Cerebellar nuclear complex (tissue), 1 donor: ENCODE measurements at places on chromosomes 4 and X.

DNA sequence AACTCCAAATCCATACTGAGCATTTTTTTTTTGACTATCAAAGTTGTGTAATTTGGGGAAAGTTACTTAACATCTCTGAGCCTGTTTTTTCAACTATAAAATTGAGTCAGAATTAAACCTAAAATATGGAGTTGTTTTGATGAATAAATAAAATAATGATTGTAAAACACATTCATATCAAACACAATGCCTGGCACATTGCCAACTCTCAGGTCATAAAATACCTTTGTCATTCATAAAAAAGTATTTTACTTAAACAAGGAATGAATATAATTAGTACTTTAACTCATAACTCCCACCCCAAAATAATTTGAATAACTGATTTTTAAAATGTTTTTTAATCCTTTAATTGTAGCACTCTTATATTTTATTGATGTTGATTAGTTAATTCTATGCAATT is 3.8 kb upstream of the GPR174 start:
- no peak for DNase-seq

GRCh38 chr4:90889171-90889570 is 762.0 kb downstream of the CCSER1 start:
- DNase-seq, result no peak

GRCh38 chrX:69123481-69123880 is 41.8 kb downstream of the PJA1 start:
- DNase-seq, result no peak

- DNase-seq, result no peak
Observed at GRCh38 chr4:187276736-187277408, 553.2 kb upstream of the FAT1 start.

GRCh38 chr4:183798301-183799253 is 106.5 kb upstream of the STOX2 start:
- DNase-seq, result no peak

DNA sequence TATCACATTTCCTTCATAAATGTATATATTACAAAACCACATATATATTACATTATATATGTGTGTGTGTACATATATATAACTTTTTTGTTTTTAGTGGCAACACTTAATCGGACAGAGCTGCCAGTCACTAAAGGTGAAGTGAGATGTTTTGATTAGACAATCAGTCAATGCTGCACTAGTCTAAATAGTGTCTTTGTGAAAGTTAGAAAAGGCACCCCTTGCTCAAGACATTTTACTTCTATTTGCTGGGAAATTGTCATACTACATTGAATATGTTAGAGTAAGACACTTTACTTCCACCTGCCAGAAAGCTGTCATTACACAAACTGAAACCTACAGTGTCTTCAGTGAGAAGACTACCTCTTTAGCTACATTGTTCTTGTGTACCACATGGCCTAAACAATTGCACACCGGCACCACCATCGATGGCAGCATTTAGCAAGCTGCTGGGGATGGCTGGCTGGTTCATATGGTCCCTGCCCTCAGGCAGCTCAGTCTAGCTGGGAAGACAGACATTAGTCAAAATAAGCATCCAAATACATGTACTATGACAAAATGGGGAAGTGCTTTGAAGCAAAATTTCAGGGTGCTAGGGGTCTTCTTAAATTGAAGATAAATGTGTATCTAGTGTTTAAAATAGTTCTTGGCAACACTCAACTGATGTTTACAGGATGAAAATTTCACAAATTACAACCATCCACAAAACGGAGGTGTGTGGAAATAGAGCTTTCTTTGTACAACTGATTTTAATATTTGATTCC is 148.1 kb upstream of the GATB start:
- no peak for DNase-seq

DNA sequence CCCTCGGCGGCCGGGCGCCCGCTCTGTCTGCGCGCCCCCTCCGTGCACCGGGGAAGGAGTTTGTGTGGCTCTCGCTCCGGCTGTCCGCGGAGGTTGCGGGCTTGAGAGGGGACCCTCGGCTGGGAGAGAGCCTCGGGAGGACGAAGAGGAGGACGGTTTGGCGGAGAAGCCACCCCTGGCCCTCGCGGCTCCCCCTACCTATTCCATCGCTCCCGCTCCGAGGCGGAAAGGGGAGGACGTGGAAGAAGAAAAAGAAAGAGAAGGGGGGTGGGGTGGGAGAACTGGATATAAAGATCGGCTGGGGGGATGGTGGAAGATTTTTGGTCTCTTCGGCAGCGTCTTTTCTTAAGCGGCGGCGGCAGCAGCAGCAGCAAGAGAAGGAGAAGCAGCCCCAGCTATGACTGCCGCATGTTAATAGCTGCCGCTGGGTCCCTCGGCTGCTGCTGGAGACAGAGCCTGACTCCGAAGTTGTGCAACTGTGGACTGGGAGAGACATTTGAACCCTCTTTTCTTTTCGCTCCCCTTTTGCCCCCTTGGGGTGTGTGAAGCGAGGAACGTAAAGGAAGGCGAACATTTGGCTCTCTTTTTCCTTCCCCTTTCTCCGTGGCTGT is 895 bp downstream of the ADGRL3 start:
- DNase-seq, result no peak

DNA sequence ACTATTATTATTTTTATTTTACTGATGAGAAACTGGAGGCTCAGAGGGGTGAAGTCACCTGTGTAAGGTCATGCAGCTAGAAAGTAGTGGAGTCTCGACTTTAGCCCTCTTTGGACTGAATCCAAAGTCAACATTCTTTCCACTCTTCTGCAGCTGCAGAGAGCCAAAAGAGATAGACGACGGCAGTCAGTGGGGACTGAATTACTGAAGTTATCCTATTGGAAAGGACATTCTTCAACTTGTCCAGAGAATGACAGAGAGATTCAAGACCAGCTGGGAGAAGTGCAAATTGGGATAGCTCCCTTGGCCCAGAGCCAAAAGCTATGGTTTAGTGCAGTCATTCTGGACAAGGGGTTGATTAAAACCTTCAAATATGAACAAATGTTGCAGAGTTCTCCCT is 42.5 kb downstream of the VGLL1 start:
- DNase-seq, result no peak

GRCh38 chrX:118115953-118116712 is 477 bp downstream of the KLHL13 start:
- no peak for DNase-seq

GRCh38 chr4:78811034-78811433 is 34.9 kb downstream of the BMP2K start:
- no peak for DNase-seq

DNA sequence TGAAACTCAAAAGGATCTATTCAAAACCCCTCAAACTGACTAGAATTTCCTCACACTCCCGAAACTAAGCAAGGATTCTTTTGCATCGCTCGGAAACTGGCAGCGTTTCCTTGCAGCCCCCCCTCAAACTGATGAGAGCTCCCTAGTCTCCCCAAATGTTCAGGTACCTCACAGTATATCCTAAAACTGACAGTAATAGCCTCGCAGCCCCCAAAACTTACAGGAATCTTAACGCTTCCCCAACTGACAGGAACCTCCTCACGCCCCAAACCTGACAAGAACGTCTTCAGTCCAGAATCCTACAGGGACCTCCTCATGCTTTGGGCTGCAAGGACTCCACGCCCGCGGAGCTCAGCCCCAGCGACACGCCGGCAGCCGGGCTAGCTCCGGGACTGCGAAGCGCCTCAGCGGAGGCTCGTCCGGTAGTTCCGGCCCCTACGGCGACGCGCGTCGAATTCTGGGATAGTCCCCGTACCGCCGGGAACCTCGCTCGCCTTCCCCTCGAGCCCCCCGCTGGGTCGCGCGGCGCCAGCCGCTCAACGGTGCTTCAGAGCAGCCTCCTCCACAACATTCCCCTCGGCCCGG is 640 bp downstream of the PHF8 start:
- DNase-seq, result no peak

GRCh38 chrX:93985344-93986307 is 311.6 kb downstream of the FAM133A start:
- no peak for DNase-seq

DNA sequence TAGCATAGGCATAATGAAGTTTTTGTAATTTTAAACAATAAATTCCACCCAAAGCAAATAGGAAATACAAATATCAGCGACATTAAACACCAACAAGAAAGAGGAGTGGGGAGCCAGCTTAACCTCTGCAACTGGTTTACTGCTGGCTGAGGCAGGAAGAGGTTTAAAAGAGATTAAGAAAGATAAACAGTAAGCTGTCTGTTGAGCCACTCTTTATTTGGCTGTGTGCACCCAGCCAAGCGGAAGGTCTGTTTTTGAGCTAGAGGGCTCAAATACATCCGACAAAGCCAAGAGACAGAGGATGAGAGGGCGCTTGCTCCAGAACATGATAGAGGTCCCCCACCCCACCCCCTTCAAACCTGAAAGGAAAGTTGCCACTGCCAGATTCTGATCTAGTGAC is 191.4 kb downstream of the MGST2 start:
- DNase-seq, result no peak

- DNase-seq, result no peak
Observed at GRCh38 chr4:85610450-85610849, 135.5 kb downstream of the ARHGAP24 start.
